AG20443 (cell line): ENCODE measurements at places on chromosomes 2 and 18.

GRCh38 chr2:230772156-230772555, 59.5 kb downstream of the CAB39 start:
- DNase-seq, result no peak

DNA sequence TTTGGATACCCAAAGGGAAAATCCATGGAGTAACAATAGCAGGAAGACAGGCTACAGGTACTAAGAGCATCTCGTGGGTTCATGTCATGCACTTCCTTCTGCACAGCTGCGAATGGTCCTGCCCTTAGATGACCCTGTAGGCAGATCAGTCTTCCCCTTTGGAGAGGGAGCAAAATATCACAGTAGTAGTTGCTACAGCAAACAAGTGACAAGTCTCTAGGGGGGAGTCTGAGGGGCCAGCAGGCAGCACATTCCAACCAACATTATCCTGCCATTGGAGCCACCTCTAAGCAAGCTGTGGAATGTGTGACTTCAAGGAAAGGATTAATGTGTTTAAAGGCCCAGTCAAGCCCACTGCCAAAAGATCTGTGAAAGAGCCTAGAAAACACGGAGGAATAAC, 273.2 kb upstream of the PARD3B start:
- no peak for DNase-seq

GRCh38 chr18:58891776-58892175, 27.1 kb downstream of the ZNF532 start:
- no peak for DNase-seq

DNA sequence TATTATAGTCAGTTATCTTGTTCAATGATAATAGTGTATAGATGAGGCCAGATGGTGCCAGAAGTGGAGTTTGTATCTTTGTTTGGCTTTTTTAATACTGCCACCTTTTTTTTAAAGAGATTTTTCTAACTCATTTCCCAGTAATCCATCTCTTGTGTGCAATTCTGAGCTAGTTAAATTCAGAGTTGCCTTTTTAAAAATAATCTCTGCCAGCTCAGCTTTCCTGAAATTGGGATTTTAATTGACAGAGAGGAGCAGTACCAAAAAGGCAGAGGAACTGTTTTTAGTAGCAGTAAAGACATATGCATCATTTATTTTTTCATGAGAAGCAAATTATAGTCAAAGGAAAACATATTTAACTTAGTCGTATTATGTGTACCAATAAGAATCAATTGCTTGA, 185.3 kb downstream of the MYO1B start:
- DNase-seq, result no peak

DNA sequence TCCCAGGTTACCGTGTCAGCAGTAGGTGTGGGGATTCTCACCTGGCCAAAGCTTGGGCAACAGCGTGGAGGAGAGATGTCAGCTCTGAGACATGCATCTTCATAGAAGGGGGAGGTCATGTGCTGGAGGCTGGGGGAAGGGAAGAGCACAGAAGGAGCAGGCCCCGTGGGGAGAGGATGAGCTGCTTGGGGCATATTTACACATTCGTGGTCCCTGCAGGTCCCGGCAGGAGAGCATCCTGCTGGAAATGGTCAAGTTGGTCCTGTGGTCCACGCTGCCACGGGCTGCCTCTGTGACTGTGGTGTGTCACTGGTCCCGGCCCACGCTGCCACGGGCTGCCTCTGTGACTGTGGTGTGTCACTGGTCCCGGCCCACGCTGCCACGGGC, 195.1 kb upstream of the TWIST2 start:
- no peak for DNase-seq

DNA sequence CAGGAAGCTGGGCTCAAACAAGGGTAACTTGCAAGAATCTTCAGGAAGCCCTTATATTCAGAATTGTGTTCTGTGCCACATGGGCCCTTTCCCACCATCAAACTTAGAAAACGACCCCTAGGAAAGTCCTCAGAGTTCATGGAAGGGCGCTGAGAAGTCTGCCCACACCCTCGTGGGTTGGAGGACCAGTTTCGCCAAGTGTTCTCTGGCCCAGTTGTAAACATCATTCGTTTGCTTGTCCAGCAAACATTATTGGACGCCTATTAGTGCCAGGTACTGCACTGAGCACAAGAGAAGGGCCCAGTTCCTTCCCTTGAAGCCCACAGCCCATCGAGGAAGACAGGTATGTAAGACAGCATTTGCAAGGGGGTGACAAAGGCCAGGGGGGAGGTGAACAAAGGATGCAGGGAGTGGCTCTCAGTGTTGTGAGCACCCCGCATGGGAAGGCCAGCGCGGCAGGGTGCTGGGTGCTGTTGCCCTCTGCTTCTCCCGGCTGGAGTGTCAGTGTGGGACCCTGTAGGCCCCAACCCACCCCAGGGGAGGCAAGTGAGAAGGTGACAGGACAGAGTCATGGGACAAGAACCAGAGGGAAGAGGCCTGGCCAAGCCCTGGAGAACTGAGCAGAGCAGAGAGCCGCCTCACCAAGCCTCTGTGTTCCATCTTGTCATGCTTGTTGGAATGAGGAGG, 60.2 kb upstream of the ALPP start:
- DNase-seq, result no peak

- DNase-seq, result no peak
Observed at GRCh38 chr18:46008531-46008930, 41.4 kb upstream of the EPG5 start.

GRCh38 chr2:107986278-107987217, at the start of gene SLC5A7:
SLC5A7 (plus strand) TSS chr2:107986524; CDS start chr2:107988156, 1,632 bp downstream.
- DNase-seq, result no peak

DNA sequence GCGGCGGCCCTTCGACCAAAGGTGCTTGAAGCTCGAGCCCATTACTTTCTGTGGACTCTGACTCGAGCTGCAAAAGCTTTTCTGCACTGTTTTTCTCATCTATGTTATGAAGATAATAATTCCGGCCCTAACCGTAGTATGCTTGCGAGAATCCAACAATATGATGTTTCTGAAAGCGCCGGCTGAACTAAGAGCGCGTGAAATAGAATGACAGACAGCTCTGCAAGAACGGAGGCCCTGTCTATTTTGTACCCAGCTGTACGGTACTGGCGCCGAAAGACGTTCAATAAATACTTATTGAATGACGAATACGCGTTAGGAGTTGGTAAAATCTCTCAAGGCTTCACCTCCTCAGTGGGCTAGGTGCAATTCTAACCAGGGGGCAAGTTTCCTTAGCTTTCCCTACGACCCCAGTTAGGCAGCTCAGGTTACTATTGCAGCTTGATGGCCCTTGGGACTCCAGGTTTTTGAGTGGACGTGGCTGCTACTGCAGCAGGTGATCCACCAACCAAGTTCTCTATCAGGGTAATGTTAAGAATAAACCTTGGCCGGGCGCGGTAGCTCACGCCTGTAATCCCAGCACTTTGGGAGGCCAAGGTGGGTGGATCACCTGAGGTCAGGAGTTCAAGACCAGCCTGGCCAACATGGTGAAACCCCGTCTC, 570 bp downstream of the SCRN3 start:
- DNase-seq, result peak; percentile 13

DNA sequence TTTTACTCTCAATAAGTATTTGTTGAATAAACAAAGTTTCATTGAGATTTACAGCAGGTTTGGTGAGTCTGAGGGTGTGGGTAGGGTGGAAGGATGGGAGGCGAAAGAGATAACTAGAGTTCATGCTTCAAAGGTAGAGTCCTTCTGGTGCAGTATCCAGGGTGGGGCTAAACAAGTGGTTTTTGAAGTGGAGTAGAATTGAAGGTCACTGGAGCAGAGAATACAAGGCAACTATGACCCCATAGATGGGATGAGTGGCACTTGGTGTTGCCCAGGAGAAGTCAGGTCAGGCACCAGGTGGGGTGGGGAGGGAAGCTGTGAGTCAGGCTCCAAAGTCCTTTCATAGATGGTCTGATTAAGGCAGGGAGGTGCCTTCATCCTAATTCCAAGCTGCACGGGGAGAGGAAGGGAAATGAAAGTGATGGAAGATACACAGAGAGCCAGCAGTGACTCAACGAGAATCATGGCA, 6.6 kb upstream of the CAB39 start:
- no peak for DNase-seq

GRCh38 chr2:105582952-105583660, 161.6 kb upstream of the NCK2 start:
- DNase-seq, result no peak

DNA sequence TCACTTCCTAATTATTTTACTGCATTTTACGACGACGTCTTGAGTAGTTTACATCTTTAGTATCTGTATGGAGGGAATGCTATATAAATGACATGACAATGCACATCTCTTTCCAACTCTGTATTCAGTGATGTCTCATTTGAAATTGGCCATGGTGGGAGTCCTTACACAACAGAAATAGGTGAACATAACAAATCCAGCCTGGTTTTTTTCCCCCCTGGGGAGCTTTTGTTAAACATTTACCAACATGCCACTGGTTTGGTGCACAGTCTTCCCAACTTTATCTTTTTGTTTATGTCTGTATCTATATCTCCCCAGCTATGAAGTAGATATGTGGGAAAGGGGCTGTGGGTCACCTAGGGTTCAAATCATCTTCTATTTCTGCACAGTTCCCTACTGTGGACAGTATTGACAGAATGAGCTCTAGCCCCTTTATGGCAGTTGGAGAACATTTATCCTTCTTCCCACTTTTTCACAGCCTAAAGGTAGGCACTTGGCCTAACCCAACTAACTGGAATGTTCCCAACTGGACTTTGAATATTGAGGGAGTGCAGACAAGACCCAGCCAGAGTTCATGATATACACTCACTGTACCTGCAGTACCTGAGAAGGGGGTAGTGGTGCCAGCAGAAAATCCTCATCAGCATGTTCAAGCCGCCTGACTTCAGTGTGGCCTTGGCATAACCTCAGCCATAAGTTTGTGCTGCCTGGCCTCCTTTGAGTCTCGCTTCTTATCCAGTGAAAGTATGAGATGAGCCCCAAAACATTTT, 5.7 kb upstream of the RTKN start:
- DNase-seq, result no peak

- DNase-seq, result peak; percentile 16
Observed at GRCh38 chr2:173326806-173327205, 27.9 kb upstream of the CDCA7 start.

GRCh38 chr2:123362671-123363440, 662.2 kb upstream of the CNTNAP5 start:
- no peak for DNase-seq

DNA sequence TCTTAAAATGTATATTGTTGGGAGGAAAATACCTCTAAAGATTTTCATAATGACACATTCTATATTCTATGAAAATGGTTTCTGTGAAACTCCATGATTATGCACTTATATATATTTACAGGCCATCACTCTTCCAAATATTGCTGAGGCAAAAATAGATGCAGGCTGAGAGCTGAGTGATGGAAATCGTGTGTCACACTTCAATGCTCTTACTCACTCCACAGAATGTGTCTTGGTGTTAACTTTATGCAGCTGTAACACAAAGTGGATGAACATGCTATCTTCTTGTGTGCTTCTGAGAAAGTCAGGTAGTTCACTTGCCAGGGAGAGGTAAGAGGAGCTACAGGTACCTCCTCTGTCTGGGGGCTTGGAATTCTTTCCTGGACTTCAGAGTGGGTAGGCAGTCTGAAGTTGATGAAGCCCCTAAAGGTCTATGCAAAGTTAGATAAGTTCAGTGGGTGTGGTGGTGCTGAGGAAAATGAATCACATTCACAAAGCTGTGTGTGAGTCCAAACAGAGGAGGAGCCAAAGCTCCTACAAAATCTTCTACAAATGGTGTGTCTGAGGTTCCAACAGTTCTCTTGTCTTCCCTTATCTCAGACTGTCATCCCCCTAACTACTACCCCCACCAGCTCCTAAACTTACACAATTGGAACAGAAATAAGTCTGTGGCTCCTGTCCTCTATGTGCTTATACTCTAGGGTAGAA, 74.2 kb upstream of the ST6GAL2 start:
- no peak for DNase-seq

GRCh38 chr2:238282861-238283738, 5.3 kb downstream of the PER2 start:
- no peak for DNase-seq

DNA sequence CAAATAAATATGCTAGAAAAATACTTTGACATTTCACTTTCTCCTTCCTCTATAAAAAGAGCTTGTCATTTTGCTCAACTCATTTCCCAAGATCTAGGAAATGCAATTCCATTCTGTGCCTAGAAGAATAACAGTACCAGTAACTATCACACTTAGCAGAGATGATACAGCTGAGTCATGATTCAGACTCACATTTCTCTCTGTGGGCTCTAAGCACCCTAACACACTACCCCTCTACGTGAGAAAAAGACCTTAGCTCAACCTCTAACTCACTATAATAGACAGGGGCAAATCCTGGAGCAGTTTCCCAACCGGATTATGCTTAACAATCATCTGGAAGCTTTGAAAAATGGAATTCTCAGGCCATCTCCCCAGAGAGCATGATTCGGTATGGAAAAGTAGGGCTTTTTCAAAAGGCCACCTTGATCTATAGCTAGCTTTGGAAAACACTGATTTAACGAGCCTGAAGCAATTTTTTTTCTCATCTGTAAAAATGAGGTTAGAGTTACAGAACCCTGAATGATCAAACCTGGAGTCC, 1312.3 kb upstream of the PIK3C3 start:
- no peak for DNase-seq

DNA sequence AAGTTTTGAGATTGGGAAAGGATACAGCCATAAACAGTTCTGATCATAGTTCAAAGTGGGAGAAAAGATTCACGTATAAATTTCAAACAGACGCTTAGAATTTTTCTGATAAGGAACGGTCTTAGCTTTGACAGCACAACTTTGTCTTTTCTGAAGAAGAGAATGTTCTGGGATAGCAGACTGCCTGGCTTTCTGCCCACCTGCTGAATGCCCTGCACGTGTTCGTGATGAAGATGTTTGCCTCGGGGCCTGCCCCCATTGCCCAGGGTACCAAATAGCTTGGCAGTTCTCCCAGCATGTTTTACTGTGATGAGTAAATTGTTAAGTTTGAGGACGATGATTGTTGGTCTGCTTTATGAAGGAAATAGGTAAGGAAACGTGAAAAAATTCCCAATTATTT, 4.6 kb downstream of the MRPL33 start:
- DNase-seq, result no peak

DNA sequence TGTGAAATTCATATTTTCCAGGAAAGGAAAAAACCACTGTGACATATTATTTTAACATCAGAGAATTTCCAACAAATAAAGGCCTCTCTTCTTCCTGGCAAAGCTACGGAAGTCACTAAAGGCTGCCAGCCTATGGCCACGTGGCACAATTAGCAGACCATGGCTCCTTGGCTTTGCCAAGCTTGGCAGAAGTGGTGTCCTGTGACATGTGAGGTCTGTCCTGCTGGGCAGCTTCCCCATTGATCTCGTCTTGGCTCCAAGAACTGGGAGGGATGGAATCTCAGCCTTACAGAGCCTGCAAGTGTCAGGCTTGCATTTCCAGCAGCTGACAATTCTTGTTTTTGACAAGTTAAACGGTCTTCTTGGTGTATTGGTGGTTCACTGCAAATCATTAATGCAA, 226.9 kb upstream of the THSD7B start:
- no peak for DNase-seq
